NCI-H774 (cell line): ENCODE measurements at places on chromosomes 12 and 14.
A peak's percentile ranks its signal among the peaks of the same experiment; 100 is the strongest.

GRCh38 chr14:67413806-67414769 lies 2.1 kb upstream of the PLEK2 start:
- DNase-seq = no peak

DNA sequence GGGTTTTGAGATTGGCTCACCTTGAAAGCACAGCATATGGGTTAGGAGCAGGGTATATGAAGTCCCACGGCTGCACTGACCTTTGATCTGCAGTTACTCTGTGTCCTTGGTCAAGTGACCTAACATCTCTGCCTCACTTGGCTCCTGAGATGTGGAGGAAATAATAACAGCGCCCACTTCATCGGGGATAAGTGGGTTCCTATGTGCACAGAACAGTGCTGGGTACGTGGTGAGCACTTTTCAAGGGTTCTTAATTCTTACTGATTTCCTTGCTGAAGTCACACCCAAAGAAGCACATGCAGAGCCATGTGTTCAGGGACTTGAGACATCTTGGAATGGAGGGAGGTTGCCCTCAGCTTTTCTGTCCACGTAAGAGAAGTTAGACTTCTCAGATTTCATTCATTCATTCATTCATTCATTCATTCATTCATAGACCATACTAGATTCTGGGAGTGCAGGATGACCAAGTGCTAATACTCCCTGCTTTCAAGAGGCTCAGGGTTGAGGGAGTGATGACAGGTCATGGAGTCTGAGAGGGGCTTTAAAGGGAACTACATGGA lies 39.4 kb downstream of the ADGRD1 start:
- DNase-seq = no peak

DNA sequence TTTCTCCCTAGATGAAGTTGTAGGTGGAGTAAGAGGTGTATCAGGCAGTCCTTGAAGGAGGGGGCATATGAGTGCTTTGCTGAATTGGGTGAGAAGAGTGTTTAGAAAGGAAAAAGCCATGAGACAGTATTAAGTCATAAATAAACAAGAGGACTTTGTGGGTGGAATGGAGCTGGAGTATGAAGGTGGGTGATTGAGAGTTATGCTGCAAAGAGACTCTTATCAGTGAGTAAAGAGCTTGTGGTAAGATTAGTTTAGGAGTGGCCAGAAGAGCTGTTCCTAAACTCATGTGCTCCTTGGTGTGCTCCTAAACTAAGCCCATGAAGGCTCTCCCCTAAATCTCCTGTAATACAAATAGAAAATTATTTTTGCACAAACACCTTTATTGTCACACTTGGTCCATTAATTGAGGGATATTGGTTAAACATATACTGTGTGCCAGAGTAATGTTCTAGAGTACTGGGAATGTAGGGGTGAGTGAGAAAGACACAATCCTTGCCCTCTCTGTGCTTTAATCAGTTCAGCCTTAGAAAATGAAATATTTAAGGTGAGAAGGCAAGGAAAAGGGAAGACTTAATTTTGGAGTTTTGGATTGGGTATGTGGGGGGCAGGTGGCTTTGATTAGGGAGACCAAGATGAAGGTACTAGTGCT lies 9.8 kb downstream of the CHPT1 start:
- DNase-seq = no peak

DNA sequence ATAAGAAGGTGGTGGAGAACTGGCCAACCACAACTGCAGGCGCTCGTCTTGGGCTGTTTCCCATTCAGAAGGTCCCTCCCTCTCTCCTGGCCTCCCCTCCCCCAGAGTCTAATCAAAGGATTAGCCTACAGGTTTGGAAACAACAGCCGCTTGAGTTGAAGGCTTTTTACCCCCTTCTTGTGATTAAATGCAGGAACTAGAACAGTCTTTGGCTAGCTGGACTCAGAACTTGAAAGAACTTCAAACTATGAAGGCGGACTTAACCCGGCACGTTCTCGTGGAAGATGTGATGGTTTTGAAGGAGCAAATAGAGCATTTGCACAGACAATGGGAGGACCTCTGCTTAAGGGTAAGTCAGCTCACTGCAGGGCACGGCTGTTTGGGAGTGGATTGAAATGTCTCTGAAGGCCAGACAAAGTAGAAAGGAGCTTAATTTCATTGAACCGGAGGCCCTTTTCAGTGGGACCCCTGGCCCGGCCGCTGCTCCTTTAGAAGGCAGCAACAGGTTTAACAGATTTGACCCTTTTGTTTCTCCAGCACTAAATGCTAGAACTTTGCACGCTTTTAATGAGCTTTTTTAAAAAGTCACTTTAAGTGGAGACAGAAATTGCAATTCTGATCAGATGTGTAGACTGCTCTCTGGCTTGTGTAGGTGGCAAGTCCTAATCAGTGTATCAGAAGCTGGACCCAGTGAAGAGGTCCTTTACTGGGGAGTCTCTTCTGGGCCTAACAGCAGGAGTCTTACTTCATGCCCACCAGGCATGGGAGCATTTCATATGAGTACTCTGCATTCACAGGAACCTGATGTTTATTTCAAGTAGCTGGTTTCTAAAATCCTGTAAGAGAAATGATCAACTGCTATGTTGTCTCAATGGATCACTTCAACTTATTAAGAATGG lies 107.7 kb downstream of the ESR2 start:
- DNase-seq = no peak

DNA sequence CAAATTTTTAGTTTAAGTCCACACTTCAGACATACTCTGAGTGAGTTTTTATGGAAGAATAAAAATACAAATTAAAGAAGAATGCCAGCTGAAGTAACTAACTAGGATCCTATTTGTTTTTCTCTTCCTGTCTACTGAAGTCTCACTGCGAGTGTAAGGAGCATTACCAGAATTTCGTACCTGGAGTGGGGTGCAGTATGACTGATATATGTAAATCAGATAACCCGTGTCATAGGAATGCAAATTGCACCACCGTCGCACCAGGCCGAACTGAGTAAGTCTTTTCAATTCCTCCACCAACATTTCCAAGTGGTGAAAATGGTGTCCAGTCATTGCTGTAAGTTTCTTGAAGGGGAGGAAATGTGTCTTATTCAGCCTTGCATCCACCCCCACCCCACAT lies 52.9 kb downstream of the STAB2 start:
- DNase-seq = no peak

- DNase-seq = no peak
These were observed 96.9 kb downstream of the HELB start for GRCh38 chr12:66398931-66399910.

GRCh38 chr12:105077435-105077834 lies 6.8 kb downstream of the ALDH1L2 start:
- no peak for DNase-seq

- no peak for DNase-seq
These were observed 1.7 kb downstream of the RARG start for GRCh38 chr12:53230108-53230845.

DNA sequence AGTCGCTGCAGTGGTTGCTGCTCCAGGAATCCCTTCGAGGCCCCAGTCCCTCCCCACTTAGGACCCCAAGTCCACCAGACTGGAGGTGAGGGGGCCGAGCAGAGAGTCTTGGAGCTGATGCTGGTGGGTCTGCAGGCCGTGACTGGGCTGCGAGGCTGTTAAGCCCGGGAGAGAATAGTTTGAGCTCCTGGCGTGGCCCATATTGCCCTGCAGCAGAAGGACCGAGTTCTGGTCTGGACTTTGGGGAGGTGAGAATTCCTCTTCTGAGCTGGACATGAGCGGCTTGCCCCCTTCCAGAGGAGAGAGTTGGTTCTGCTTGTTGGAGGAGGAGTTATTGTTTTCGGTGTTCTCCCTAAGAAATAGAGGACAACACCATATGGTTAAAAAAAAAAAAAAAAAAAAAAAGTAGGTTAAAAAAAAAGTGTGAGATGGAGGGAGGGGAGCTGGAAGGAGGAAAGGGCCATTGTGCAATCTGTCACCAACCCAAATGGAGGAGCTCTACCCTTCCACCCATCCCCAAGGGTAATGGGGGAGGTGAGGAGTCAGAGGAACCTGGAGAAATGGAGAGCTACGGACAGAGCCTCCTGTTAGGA lies 3.0 kb downstream of the SIX1 start:
- no peak for DNase-seq

DNA sequence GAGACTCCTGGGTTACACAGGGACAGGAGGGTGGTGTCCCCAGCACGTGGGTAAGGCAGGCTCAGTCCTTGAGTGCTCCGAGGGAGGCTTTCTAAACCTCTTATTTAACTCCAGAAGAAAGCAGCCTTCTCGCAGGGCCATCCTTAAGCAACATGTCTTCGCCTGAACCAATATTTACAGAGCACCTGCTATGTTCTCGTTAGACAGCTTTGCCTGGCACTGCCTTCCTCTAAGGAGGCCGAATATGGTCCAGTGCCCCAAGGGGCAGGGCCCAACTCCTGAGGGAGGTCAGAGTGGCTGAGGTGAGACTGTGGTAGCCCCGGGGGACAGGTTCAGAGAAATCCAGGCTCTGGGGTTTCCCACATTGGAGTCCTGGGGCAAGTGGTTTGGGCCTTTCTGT lies 2.1 kb upstream of the SCARB1 start:
- DNase-seq = no peak

- DNase-seq = no peak
These were observed 16.4 kb downstream of the KRT18 start for GRCh38 chr12:52965337-52965731.

DNA sequence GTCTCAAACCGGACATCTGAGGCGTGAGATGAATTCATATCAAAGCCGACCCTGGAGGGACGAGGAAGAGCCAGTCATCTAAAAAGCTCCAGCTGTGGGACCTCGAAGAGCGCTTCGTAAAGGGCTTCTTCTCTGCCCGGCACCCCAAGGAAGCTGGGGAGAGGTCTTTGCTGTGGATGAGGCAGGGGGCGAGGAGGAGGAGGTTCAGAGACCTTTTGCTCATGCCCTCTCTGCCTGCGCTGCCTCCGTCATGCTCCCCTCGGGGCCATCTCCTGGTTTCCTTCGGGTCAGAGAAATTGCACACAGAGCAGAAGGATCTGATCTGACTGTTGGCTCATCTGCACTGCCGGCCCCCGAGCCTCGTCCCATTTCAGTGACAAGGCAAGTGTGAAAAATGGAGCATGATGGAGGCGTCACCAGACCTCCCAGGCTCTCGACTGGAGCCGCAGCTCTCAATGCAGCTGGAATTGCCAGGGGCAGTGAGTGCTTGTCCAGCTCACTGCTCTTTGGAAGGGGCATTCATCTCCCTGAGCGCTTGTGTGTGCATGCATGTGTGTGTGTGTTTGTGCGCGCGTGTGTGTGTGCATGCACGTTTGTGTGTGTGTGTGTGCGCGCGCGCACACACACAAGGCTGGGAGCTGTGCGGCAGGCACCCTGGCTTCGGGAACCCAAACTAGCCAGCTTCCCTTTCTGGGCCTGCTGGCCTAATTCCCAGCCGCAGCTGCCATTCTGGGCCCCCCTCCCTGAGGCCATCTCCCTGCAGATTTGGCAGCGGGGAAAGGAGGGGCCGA lies 9.2 kb downstream of the CABP1 start:
- DNase-seq = no peak

DNA sequence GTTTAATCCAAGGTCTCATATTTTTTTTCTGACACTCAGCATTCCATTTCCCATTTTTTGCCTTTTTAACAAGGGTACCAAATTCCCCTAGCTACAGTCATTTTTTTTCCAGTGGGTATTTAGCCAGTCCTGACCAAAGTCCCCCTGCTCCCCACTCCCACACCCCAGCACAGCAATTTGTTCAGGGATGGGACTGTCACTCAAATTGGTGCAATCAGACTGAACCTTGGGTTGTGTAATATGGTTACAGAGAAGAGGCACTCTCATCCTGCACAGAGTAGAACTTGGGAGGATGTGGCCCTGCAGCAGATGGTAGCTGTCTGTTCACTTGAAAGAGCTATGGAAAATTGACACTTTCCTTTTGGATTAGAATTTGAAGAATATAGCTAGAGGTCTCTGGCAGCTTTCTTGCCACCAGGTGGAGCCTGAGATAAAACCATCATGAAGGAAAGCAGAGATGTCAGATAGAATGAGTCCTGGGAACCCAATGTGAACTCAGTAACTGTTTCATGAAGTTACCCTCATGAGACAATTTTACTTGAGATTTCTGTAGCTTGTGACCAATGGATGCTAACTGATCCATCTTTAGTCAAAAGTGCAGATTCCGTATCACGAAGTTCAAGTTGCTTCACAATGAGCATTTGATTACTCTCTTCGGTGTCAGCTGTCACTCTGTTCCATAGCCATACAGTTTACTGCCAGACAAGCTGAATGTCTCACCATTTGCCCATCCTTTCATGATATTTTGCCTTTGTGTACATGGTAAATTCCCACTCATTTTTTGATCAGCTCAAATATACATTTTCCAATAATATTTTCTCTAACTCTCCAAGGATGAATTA lies 394.0 kb upstream of the SYT1 start:
- peak; percentile 12 for DNase-seq

- DNase-seq = no peak
These were observed 124.2 kb downstream of the HMGA2 start for GRCh38 chr12:65948320-65949008.

DNA sequence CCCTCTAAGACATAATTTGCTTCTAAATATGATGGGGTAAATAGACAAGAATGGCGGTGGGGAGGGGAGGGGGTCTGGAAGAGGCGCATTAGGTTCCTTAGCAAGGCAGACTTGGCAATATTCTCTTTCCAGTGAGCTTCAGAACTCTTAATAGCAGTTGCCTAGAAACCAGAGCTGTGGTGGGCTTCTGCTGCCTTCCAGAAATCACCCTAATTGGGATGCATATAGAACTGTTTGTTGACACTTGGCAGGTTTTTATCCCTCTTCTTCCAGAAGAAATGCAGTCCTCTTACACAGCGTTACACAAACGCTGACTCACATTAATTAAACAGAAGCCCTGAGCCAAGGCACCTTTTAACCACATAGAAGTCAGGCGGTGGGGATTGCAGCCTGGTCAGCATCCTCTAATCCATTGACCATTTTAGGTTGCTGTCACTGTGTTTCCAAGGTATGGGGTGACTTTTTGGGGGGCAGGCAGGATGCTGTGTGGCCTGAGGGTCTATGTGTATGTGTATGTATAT lies 114.1 kb downstream of the CCDC60 start:
- peak; percentile 19 for DNase-seq

GRCh38 chr14:63857466-63858030 lies 4.7 kb downstream of the SYNE2 start:
- DNase-seq = no peak

DNA sequence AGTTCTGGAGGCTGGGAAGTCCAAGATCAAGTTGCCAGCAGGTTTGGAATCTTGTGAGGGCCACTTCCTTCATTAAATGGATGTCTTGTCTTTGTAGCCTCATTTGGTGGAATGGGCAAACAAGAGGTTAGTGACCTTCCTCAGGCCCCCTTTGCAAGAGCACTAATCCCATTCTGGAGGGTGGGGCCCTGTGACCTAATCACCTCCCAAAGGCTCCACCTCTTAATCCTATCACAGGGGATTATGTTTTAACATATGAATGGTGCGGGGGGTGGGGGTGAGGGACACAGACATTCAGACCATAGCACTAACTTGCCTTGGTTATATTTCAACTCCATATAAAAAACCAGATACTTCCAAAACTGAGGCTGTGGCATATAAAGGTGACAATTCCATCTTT lies 59.9 kb upstream of the PPP4R3A start:
- DNase-seq = no peak
